ENCODE measurements at places on chromosomes 5 and 9. TPM values are rescaled to one million over a fixed set of nuclear protein-coding genes. Genes with fewer than 3 reads are reported as not detected.

DNA sequence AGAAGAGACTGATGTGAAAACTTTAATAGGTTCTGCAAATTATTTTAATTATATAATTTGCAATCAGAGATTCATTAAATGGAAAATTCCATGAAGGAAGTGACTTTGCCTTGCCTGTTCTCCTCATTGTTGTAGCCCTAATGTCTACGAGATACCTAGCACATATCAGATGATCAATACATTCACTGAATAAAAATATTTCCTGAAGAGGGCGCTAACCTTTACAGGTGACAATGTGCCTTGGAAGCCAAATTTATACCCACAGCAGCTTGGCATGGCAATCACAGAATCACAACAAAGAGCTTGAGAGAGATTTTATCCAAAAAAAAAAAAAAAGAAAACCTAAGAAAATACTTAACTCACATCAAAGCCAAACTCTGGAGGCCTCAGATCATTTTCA is 17.4 kb downstream of the HAUS6 start:
- DNase-seq, result peak; percentile 23

The PCDHB9 gene
- total RNA-seq, result not detected

DNA sequence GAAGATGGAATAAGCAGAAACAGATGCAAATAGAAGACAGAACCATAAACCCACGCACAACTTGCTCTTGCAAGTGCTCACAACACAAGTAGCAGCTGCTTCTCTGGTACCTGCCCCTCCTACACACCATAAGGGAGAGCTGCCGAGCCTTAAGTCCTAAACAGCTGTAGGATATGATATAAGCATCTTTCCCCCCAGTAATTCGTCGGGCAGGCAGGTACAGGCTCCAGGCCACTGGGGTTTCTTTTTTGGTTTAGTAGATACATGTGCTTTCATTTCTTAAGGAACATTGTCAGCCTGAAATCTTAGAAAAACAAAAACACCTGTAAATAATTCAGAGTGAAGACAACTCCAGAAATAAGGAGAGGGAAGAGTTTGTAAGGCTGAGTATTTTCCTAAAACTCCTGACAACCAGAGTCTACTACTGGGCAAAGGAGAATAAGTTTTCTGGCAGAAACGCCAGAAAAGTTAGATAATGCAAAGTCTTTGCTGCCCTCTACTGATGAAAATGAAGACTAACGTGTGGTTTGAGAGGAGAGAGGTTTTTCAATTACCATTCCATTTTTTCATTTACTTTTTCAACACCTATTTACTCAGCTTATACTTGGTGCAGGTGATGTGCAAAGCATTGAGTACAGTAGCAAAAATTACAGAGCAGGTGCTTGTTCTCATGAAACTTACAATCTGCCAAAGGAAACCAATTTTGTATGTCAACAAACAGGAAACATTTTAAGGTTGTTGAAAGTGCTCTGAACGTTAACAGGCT is 20.1 kb upstream of the TCERG1 start:
- DNase-seq, result no peak

GRCh38 chr9:14270358-14271092 is 43.4 kb downstream of the NFIB start:
- DNase-seq, result no peak

The HAVCR1 gene
- total RNA-seq, result 0.54 TPM

DNA sequence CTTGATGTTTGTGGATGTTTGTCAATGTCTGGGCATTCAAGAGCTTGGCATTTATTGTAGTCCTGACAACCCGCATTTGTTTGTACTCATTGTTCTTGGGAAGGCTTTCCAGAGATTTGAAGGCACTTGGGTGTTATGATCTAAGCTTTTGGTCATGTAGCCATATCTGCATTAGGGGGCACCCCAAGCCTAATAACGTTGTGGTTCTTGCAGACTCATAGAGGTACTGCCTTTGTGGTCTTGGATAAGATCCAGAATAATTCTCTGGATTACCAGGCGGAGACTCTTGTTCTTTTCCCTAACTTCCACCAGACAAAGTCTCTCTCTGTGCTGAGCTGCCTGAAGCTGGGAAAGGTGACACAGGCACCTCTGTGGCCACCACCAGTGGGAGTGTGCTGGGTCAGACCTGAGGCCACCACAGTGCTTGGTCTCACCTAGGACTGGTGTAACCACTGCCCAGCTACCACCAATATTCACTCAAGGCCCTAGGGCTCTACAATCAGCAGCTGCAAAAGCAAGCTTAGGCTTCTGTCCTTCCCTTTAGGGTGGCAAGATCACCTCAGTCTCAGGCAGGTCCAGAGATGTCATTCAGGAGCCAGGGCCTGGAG is 144.4 kb upstream of the TAS2R1 start:
- no peak for DNase-seq

The NMUR2 gene
- not detected for total RNA-seq

The SPINK4 gene
- total RNA-seq, result not detected

GRCh38 chr9:31597977-31598376 is 786.5 kb upstream of the ACO1 start:
- DNase-seq, result no peak

DNA sequence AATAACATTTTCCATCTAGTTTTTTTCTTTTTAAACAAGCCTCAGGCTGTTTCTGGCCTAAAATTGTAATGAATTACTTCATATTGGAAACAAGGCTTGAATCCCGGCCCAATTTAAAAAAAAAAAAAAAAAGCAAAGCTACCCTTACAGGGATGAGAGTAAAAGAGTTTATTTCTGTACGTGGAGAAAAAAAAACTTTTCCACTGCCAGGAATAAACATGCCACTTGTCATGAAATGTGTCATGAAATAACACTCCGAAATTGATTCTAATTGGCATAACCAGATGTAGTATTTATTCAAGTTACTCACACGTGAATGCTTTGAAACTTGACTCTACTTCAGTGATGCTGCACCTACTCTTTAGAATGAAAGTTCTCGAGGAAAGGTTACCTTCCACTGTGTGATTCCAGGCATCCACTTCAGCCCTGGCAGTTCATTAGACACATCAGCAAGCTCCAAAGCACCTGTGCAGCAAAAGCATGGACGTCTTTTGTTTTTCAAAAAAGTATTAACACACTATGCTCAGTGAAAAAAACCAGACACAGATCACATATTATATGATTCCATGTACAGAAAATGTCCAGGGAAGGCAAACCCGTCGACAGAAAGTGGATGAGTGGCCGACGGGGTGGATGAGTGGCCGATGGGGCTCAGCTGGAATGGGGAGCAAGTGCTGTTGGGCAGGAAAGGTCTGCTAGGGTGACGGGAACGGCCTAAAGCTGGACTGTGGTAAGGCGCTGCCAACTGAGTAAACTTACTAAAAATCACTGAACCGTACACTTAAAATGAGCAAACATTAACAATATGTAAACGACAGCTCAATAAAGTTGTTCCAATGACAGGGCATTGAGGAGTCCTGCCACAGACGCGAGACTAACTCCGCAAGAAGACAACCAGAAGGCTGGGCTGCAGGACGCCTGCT is 21.2 kb downstream of the NSUN2 start:
- DNase-seq, result no peak

DNA sequence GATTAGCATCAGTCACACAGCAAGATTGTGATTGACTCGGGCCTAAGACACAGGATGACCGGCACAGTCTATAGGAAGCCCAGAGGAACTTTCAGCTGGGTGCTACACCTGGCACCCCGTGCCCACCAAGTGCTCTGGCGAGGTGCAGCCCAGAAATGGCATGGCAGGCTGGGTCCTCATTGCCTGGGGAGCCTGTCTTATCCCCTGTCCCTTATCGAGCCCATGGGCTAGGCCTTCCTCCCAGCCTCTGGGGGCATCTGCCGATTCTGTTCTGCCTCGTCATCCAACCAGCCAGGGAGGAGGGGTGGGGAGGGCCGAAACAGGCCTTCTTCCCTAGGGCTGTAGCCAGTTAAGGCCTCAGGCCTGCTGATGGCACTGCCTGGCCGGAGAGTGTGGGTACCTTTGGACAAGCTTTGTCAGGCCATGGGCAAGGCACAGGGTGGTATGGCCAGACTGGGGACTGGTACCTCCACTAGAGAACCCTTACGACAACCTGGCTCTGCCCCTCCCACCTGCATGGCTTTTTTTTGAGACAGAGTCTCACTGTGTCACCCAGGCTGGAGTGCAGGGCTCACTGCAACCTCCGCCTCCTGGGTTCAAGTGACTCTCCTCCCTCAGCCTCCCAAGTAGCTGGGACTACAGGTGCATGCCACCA is 1.6 kb downstream of the GRK6 start:
- no peak for DNase-seq

Measured in hematopoietic multipotent progenitor cell (in vitro differentiated cells).